Omental fat pad (tissue), 4 donors: ENCODE measurements at places on chromosomes 12 and 14.

DNA sequence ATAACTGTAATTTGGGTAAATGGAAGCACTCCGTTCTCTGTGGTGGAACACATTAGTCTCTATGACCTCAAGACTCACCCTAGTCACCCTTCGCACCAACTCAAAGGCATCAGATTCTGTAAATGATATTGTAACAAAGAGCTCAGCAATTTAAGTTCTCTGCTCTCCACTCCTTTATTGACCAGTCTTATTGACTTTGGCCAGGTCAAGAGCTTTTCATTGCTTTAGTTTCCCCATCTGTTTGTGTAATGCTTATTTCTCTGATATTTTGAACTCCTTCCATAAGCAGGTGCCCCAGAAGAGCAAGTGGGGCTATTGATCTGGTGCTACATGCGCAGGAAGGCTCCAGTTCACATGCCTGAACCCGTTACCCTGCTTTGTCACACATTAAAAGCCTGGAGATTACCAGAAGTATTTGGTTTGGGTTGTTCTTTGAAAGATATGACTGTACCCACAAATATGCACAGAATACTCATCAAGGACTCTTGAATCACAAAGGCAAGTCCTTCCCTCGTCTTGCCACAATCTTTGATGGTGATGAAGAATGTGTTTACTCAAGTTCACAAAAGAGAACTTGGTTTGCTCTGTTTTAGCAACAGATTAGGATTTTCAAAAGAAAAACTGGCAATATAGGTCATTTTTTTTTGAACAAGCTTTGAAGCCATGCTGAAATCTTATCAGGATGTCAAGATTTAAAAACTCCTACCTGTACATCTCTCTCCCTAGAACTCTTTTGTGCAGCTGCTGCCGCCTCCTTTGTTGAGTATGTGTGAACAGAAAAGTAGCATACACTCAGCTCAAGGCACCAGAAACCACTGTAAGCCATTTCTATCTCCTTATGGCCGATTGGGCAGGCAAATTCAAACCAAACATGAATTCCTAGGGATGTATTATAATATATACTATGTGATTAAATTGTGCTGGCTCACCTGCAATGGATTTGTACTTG, 193.9 kb downstream of the BCAT1 start:
- no peak for DNase-seq

GRCh38 chr12:113619202-113619601, 147.5 kb upstream of the LHX5 start:
- DNase-seq: no peak

DNA sequence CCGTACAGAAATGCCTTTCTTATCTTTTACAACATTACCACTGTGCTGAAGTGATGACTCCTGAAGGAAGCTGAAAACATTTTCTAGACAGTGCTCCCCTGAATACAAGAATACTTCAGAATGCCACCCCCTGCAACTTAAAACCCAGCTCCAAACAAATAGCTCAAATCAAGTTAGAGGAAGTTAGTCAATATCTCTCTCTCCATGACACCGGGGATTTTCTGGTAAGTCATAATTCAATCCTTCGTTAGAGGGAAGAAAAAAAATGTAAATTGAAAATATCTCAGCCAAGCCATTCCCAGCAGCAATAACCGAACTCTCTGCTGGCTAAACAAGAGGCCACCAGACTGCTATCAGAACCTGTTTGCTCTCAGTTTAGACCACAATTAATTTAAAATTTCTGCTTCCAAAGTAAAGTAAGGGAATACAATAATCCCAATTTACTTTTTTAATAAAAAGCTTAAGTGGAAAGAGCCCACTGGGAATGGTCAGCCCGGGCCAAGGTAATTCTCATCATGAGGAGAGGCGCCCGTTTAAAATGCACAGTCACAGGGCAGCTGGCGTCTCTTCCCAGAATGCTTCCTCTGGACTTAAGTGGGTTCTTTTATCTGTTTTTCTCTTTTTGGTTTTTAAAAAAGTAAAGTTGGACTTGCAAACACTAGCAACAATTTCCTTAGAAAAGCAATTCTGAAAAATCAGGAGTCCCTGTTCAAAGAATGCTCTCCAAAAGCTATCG, 710.1 kb upstream of the STXBP6 start:
- no peak for DNase-seq

DNA sequence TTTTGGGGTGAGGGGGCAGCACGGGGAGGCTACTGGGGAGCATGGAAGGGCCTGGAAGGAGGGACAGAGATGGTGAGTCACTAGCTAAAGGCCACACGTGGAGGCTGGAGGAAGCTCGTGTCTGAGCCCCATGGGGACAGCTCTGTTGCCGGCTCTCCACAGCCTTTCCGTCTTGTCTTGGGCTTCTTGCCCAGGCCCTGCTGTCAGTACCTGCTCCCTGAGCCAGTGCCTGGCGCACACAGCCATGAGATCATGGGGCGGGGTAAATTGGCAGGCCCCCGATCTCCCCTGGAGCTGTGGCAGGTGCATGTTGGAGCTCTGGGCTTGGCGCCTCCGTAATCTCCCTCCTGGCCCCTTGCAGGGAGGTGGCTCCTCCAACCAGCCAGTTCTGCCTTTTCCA, 16.1 kb upstream of the KRT80 start:
- DNase-seq: peak; percentile 32

GRCh38 chr14:57295239-57295638, 26.5 kb downstream of the AP5M1 start:
- DNase-seq: no peak

- no peak for DNase-seq
Measured at GRCh38 chr12:92408072-92408900, 262.6 kb upstream of the BTG1 start.

- DNase-seq: no peak
Measured at GRCh38 chr14:69041783-69042182, 62.7 kb upstream of the ACTN1 start.

DNA sequence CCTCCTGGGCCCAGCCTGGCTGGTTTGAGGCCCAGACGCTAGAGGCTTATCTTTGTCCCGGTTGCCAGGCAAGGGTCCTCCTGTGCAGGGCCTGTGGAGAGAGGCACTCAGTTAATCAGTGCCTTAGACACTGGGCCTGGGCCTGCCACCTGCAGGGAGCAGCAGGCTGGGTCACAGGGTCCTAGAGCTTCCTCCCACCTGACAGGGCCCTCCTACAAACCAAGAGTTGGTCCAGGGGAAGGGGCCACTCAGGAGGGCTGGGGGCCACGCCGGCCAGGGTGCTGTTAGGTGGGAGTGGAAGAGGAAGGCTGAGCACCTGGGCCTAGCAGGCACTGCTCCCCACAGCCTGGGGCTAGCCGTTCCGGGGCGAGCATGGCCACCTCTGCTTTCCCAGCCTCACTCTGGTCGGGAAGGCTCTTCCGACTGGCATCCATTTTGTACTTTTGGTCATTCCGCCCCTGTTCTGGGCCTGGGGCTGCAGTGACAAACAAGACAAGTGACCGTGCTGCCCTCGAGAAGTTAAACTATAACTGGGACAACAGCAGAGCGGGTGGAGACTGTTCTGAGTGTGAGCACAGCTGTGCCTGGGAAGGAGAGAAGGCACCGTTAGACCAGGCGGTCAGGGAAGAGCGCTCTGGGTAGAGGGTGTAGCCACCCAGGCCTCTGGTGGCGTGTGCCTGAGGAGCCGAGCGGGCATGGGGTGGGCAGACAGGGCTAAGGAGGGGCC, 27.2 kb downstream of the FBRSL1 start:
- no peak for DNase-seq

DNA sequence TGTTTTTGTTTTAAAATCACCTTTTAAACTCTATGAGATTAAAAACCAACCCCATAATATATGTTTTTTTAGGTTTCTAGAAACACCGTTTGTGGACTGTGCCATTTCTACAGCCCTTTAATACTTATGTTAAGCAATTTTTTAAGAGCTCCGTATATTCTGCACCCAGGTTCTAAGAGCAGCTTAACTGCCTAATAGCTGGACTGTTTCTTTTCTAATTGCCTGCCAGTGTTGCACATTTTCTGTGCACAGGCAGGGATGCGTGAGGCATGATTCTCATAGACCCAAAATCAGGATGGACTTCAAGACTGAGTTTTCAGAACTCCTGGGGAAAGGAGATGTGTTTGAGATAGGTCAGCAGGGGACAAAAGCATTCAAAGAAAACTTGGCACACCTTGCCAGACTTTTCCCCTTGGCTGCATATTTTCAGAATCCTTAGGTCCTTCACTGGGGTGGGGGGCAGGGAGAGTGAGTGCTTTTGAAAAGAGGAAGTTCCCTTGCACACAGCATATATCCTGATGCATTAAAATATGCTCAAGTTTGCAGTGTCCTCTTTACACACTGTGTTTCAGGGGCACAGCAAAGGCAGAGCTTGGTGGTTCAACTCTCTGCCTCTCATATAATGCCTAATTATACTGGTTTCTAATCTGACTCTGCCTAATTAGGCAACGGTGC, 27.9 kb downstream of the TMEM30B start:
- DNase-seq: no peak

- DNase-seq: no peak
Measured at GRCh38 chr14:22225516-22226140, 363.4 kb downstream of the DAD1 start.

GRCh38 chr12:40515041-40515816, 177.0 kb upstream of the CNTN1 start:
- DNase-seq: no peak

DNA sequence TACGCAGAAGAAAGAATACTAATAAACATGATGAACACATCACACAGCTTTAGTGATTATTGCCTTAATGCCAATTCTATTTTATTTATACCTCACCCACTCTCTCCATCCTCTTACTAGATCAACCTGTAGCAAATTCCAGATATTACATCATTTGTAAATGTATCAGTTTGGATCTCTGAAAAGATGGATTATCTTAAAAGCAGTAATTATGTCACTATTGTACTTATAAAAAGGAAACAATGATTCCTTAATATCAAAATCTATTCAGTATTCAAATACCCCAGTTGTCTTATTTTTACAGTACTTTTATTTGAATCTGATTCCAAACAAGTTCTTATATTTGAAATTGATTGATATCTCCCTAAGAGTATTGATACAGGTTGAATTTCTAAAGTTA, 892.8 kb upstream of the MDGA2 start:
- no peak for DNase-seq

- peak; percentile 24 for DNase-seq
Measured at GRCh38 chr12:21502164-21502496, 541 bp downstream of the GOLT1B start.

DNA sequence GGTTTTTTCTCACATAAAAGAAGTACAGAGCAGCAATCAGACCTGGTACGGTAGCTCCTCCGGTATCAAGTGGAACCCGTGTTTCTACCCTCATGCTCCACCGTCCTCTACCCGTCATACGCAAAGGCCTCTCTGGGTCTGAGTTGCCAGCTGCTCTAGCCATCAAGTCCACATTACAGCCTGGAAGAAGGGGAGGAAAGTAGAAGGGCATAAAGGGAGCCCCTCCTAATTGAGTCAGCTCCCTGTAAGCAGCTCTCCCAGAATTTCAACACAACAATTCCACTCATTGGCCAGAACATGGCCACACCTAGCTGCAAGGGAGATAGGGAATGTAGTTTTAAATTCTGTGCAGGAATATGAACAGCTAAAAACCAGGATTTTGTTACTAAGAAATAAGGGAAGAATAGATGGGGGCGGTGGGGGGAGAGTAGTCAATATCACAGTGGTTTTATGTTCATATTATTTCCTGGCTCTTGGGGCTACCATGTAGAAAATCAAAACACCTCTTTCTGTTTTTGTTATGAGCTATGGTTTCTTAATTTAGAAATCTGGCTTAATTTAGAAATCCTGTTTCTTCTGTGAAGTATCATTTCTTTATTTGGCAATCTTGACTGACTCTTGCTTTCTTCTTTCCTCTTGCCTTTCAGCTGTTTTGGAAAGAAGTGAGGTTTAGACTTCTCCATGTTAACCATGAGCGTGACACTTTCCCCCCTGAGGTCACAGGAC, 103.9 kb downstream of the AKAP6 start:
- no peak for DNase-seq

DNA sequence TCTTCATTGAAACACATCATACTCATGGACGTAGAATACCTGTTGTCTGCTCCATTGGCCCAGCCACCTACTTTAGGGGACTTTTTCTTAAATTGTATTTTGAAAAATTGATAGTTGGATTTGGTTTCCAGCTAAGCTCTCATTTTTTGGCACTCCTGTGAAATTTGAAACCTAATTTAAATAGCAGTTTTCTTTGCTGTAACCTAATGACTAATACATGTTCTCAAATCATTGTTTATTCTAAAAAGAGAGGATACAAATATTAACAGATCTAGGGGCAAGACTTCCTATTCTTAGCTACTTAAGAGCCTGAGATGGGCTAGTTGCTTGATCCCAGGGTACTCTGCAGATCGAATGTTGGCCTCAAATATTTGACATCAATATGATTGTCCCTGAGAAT, 78.9 kb downstream of the PLEKHA5 start:
- no peak for DNase-seq

- DNase-seq: no peak
Measured at GRCh38 chr12:64270411-64270810, 48.3 kb upstream of the KICS2 start.

GRCh38 chr12:26056335-26056734, 68.5 kb downstream of the BHLHE41 start:
- no peak for DNase-seq
